ENCODE measurements at places on chromosomes 12 and 14.

DNA sequence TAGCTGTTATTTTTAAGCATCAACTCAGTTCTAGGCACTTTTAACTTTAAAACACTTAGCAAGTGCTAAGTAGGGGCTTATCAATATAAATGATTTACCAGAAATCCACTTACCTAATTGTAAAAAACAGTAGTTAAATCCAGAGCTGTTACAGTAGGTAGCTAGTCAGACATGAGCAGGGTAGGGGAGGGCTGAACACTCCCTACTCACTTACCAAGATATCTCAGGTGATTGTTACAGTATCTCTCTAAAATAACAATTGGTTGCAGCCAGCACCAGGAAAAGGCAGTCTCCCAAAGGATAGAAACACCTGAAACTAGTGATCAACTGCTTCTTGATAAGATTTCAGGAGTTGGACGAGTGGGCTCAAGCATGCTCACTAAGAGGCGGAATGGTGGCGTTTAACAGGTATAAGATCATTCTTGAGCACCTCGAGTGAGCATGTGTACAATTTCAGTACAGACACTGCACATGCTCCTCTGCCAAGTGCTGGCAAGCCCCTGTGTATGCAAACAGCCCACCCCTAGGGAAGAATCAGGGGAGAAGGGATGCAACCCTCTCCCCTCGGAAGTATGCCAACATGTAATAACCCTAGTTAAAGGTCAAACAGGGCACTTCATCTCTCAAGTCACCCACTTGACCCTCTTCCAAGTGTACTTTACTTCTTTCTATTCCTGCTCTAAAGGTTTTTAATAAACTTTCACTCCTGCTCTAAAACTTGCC, 1113.6 kb upstream of the SEL1L start:
- no peak for DNase-seq

- no peak for DNase-seq
Observed at GRCh38 chr12:11958221-11959091, 112.3 kb upstream of the BCL2L14 start.

- DNase-seq: no peak
Observed at GRCh38 chr12:59716043-59716442, 120.2 kb downstream of the SLC16A7 start.

DNA sequence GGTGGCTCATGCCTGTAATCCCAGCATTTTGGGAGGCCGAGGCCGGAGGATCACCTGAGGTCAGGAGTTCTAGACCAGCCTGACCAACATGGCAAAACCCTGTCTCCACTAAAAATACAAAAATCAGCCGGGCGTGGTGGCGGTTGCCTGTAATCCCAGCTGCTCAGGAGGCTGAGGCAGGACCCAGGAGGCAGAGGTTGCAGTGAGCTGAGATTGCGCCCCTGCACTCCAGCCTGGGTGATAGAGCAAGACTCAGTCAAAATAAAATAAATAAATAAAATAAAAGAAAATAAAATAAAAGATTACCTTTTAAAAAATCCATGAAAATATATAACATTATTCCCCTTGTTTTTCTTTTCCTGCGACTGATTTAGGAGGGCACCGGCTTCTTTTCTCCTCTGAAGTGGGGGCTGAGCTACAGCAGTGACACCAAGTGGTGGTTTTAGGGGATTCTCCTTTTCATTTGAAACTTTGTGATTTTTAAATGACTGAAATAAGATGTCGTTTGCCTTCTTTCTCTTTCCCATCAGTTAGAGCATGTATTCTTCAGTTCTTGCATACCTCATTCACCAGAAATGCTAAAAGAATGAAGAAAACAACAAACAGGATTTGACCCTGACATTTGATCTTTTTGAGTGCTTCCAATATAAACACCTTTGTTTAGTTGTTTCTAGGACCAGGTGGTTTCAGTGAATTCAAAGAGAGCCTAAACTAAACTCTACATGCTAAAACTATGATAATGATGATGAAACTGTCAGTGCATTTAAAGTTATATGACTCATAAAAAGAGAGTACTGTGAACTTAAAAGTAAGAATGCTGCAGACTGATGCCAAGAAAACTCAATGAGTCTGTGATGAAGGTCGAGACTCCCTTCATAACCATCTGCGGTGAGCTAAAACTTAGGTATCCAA, 22.6 kb upstream of the PKP2 start:
- DNase-seq: no peak

DNA sequence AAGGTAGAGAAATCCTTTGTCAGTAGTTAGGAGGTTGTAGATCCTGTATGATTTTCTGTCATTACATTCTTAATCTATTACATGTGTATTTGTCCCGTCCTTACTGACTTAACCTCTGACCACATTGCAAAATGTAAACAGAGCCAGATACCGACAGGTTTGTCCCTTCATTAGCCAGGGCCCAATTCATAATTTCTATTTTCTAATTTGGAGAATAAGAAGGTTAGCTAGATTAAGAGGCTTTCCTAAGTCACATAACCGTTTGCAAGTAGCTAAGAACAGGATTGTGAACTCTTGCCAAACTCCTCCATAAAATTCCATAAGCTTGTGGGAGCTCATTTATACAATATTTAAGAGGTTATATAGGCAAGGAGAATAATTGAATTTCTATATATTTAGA, 352.6 kb downstream of the RAD51B start:
- DNase-seq: no peak

GRCh38 chr14:103802356-103802755, 45.0 kb downstream of the PPP1R13B start:
- no peak for DNase-seq

- no peak for DNase-seq
Observed at GRCh38 chr12:109764776-109765445, 51.3 kb downstream of the FAM222A start.

GRCh38 chr12:1201886-1202285, 210.9 kb downstream of the ERC1 start:
- DNase-seq: no peak

DNA sequence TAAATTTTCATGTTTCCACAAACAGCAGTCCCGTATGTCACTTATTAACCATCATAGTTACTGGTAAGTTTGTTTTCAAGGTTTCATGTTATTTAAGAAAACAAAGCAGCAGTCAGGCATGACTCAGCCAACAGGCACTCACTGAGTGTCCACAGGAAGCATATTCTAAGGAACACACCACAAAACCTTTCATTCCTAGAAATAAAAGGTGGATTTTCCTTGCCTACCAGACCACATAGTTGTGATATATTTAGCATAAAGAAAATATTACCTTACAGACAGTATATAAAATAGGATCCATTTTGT, 143.3 kb upstream of the AVPR1A start:
- DNase-seq: no peak

DNA sequence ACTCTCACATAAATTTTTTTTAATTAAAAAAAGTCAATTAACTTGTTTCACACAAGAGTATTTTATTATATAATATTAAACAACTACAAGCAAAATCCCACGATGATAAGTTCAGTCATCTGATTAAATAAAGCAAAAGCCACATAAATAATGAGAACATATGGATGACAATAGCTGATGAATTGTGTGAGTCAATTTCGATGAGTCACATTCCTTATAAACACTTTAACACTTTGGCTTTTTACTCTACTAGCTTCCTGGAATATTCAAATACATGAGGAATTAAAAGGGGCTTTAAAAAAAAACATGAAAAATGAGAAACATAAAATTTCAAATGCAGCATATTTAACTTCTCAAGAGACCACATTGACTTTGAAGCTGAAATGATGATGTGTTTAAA, 95.3 kb downstream of the BCAT1 start:
- DNase-seq: no peak

DNA sequence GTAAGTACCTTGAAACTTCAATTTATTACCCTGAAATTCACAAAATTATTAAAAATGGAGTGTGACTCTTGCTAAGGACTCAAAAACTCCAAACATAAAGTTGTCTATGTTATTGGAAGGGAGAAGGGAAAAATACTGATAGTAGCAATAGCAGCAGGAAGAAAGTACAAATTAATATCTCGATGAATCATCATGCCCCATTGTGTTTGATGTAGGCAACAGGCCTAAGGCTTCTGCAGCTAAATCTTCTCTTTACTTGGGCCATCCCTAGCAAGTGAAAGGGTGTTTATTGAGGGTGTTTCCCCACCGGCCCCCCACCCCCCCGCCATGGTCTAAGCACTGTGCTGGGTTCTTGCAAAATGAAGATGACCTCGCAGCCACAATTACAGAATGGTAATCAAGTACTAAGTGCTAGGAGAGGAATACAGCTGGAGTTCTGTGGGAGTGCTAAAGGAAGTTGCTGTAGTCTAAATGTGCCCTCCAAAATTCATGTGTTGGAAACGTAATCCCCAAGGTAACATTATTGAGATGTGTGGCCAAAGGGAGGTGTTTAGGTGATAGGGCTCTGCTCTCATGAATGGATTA, 76.5 kb downstream of the SNAPC1 start:
- no peak for DNase-seq

DNA sequence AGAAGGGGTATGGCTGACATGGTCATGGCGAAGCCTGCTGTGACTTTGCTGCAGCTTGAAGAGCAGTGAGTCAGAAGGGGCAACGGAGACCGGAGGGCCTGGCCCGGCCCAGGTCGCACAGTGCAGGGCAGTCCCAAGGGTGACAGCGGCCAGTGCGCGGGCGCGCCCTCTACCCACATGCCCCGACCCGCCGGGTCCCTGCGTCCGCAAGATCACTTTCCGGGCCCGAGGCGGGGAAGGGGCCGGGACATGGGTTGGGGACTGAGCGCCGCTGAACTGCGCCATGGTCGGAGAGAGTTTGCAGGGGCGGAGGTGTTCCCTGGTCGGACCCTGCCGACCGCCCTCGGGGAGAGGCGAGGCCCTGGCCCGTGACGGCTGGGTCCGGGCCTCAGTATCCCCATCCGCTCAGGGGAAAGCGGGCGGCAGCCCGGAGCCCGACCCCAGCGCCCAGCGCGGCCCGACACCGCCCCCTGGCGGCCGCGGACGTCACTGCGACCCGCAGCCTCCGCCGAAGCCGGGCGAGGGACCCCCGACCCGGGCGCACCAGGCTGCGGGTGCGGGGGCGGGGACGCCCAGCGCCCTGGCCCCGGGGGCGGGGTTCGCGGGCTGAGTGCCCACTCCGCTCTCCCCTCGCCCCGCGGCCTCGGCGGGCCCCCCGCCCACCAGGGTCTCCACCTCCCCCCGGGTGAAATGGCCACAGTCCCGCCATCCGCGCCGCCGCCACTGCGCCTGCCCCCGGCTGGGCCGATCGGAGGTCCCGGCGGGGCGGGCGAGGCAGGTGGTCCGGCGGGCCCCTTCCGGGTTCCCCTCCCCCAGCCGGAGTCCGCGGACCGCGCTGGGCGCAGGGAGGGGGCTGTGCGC, 7.2 kb upstream of the ANKRD9 start:
- no peak for DNase-seq

DNA sequence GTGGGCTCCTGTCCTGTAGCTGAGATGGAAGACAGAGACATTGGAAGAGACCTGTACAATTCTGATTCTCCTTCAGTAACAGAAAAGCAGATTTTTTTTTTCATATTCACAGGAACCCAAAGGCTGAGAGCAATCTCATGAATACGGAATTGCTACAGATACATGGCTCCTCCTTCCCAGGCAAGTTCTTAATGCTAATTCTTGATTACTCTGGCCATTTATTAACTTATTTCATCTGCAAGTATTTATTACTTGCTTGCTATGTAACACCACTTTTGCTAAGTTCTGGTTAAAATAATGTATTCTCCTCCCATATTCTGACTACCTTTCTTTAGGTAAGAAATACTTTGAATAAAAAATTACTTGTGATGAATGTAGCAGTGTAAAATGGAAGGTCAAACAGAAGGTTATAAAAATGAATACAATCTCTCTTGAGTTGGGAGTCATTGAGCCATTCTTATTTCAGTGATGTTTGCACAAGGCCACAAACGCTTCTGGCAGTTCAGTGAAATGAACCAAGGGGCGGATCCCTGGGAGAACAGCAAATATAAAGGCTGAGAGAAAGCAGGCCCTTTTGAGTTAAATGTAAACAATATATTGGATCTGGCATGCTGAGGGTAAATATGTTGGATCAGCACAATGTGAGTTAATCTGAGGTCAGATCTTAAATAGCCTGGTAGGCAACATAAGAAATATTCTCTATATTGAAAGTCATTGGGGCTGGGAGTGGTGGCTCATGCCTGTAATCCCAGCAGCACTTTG, 37.6 kb downstream of the MUCL1 start:
- DNase-seq: peak; percentile 69

DNA sequence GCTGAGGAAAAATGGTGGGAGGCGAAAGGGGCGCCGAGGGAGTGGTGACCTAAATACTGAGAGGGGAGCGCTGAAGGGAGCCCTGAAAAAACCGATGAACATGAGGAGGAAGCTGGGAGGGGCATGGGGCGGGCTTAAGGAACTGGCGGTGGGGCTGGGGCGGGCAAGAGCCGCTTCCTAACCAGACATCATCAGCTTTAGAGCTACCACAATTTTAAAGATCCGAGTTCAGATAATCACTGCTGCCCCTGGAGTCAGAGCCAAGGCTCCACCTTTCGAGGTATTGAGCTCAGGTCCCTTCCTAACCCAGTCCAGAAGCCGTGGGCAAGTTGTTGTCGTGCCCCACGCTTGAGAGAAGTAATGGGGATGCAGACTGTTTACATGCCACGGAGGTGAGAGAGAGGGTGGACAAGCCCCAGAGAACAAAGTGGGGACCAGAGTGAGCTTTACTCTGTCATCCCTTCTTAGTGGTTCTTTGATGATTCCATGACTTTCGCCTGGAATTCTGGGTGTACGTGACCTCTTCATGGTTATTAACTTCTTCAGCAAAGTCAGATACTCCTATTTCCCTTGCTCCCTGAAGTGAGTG, 393 bp downstream of the ORMDL2 start:
- no peak for DNase-seq

DNA sequence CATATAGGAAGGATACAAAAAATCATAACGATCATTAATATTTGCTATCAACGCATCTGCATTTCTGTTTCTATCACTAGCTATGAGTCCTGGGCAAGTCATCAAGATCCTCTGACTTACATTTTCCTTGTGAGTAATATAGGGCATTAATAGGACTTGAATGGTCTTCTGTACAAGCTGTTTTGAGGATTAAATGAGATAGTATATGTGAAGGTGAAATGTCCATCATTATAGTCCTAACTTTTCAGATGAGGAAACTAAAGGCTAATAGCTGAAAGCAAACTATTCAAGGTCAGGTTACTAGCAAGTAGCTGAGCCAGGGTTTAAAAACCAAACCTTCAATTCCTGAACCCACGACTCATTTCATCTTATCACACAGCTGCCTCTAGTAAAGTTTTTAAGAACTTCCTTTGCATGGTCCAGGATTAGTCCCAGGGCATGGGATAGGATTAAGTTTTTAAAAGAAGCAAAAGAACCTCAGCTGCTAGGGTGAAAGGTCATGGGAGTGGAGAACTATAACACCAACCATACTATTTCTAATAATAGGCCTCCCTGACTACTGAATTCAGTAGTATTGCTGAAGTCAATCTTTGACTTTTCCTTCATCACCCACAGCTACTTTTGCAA, 101.4 kb upstream of the ADAMTS20 start:
- DNase-seq: no peak

DNA sequence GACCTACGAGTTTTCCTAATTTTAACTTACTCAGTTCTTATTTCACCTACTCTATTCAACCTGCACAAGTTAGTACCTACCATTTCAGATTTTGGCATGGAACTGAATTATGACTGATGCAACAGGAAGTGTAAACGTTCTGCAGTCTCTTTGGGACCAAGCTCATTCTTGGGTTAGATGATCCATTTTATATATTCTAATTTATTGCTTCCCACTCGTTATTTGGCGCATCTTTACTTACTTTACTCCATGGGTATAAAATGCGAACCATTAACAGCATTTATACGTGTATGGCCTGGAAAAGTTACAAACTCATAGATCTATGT, 1.0 kb upstream of the EML1 start:
- DNase-seq: no peak

Measured in NCI-H187 (cell line).